ENCODE measurements at places on chromosomes 5 and 9. TPM values are rescaled to one million over a fixed set of nuclear protein-coding genes. Genes with fewer than 3 reads are reported as not detected.

NR3C1 gene
- total RNA-seq, result 148 TPM

ARAP3 gene
- total RNA-seq, result 22.4 TPM

LRRC19 gene
- total RNA-seq, result not detected

TMOD1 gene
- 25.3 TPM for total RNA-seq

TNC gene
- total RNA-seq, result 28.6 TPM

LCN12 gene
- 8.6 TPM for total RNA-seq

UBAP2 gene
- 54.0 TPM for total RNA-seq

SLC36A2 gene
- 30.2 TPM for total RNA-seq

INSL6 gene
- total RNA-seq, result not detected

NR2F1-AS1 gene
- 49.3 TPM for total RNA-seq

PCDHGA9 gene
- total RNA-seq, result 10.7 TPM

SUSD3 gene
- 6.6 TPM for total RNA-seq

SOWAHA gene
- 2.5 TPM for total RNA-seq

SCGB3A2 gene
- 1.0 TPM for total RNA-seq

PLEKHG4B gene
- total RNA-seq, result 1.1 TPM

ZNF354C gene
- total RNA-seq, result 13.8 TPM

ZBTB26 gene
- total RNA-seq, result 10.0 TPM

XPA gene
- 21.0 TPM for total RNA-seq
